Stimulated activated CD4-positive, alpha-beta T cell treated with anti-CD3 and anti-CD28 coated beads, TNF-alpha, amount 100 ng/mL, for 1 hour (primary cell): ENCODE measurements at places on chromosomes 13 and 19.

DNA sequence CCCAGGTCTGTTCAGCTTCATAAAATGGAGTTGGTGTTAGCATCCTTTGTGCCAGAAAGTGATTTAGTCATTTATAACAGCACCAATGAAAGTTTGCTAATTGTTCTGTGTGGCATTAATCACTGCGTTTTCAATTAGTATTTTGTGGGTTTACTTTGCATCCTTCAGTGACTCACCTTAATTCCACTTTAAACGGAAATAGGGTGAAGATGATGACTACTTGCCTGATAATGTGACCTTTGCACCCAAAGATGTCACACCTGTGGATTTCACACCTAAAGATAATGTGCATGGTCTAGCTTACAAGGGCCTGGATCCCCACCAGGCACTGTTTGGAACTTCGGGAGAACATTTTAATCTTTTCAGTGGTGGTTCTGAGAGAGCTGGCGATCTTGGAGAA, 15.0 kb downstream of the GPATCH1 start:
- DNase-seq = no peak

- no peak for DNase-seq
Observed at GRCh38 chr13:94917824-94918223, 205.5 kb upstream of the SOX21 start.

DNA sequence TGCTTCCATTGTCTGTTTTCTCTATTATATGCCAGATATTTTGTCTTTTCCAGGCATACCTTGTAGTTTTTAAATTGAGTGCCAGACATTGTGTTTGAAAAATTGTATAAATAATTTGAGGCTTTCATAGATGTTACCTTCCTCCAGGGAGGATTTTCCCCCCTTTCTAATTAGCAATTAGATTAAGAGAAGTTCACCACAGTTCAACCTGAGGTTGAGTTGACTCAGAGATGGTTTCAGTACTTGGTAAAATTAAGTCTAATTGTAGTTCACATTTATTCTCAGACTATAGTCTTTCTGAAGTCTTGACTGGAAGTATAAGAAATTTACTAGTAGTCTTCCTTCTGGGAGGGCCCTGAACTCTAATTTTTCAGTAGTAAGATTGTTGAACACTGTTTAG, 104.1 kb upstream of the SCEL start:
- DNase-seq = no peak

DNA sequence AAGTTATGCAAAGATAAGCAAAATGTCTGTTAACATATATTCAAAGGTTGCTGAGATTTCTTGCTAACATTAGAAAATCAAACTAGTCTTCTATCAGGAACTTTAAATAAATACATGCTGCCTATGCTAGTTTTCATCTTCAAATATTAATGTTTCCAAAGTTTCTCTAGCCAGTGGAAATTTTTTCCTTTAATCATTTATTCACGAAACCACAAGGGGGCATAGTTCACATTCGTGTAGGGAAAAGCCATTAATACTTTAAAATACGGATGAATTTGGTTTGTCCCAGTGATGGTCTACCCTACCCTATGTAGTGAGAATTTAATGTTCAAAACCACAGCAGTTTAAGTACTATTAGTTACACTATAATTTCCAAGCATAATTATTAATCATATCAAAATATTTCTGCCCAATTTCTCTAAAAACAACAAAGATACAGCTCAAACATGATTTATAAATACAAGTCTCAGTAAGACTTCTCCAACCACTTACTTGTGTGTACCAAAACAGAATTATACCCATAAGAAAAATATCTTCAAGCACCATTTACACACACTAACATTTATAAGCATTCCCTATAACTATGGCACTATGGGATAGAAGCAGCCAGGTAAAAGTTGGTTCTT, 16.2 kb downstream of the NUFIP1 start:
- DNase-seq = no peak

- DNase-seq = no peak
Observed at GRCh38 chr19:43597876-43598275, 1.5 kb downstream of the ZNF576 start.

GRCh38 chr13:43002021-43002420, 10.0 kb upstream of the EPSTI1 start:
- DNase-seq = no peak

GRCh38 chr13:91313103-91313502, 34.4 kb upstream of the MIR17HG start:
- DNase-seq = no peak

DNA sequence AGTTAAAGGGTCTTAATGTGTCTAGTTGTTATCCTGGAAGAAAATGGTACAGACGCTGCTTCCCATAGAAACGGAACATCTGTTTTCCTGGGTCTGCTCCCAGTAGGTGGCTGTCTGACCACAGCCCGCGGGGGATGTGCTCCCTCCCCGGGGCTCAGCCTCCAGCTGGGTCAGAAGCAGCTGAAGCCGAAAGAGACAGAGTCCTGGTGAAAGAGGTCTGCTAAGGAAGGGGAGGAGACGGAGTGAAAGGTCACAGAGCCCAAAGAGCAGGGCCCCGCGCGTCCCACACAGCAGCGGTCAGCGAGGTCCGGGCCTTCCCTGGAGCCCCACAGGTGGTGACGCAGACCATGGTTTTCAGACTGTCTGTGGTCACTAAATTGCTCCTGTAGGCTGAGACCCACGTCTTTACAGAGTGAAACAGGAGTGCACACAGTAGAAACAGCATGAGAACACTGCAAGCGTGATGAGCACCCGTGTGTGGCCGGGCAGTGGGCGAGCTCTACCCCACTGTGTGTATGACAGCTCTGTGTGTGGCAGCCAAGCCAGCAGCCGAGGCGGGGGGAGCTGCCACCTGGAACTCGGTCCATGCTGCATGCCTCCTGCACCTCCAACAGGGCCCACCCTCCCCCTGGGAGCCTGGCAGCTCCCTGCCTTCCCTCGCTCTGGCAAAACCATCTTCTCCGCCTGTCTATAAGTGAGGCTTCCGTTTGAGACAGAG, 52.0 kb upstream of the C13orf46 start:
- no peak for DNase-seq

GRCh38 chr19:13707915-13708314, 56.4 kb upstream of the MRI1 start:
- DNase-seq = no peak

DNA sequence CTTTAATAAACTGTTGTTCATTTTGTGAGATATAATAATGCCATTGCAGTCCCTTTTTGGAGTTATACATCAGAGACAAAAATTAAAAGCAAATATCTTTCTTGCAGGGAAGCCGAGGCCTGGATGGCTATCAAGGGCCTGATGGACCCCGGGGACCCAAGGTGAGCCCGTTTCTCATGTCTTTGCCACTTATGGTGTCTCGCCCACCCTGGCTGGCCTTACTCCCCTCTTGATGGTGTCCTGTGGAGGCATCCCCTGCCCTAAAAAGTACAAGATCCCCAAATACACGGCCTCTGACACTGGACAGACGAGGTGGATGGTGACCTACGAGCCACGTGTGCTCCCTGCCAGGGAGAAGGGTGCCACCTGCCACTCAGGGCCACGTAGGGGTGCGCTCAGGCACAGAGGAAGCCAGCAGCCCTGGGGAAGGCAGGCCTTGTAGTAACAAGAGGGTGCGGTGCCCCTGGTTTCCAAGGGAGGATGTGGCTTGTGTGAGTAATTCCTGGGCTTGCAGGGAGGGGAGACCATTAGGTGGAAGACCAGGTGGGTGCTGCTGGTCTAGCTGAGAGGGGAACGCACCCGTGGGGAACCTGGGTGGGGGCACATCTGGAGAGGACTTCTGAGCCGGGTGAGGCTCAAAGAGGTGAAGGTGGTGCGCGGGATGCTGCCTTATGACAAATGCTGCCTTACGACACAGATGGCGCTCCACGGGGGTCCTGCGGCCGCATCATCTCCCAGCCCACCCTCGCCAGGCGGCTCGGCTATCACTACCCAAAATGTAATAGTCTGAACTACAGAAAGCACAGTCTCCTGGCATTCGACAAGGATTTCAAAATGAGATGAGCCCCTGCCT, 115.6 kb downstream of the RAB20 start:
- no peak for DNase-seq

- no peak for DNase-seq
Observed at GRCh38 chr19:482186-483041, 13.9 kb upstream of the MADCAM1 start.

GRCh38 chr13:21008026-21008425, 53.4 kb downstream of the LATS2 start:
- DNase-seq = no peak

DNA sequence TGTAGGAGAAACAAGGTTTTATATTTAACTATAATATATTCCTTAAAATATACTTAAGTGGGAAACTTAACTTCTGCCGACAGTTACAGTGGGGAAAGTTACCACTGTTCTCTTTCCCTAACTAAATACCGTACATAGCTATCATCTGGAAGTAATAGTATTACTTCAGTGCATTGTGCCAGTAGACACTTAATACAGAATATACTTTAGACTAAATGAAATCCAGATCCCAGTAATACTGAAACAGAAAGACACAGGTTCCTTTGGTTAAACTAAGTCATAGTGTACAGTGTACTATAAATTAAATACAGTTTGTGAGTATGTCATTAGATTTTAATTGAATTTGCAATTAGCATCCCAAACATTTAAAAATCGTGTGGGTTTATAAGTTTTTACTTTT, 107.5 kb downstream of the PCCA start:
- no peak for DNase-seq

- DNase-seq = no peak
Observed at GRCh38 chr19:47507924-47508553, 6.8 kb downstream of the NAPA start.

DNA sequence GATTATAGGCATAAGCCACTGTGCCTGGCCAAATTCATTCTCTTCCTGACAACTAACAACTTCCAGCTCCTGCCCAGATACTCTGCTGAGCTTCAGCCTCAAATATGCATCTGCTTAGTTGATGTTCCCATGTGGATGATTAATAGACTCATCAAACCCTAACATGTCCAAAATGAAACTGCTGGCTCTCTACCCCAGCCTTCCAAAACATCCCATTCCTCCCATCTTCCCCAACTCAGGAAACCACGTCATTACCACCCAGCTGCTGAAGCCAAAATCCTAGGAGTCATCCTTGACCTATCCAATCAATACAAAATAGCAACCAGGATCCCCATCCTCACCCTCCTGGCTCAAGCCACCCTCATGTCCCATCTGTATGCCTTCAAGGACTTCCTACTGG, 20.9 kb downstream of the POU2F2 start:
- no peak for DNase-seq

- no peak for DNase-seq
Observed at GRCh38 chr19:33416307-33417215, 43.1 kb downstream of the CEBPG start.

DNA sequence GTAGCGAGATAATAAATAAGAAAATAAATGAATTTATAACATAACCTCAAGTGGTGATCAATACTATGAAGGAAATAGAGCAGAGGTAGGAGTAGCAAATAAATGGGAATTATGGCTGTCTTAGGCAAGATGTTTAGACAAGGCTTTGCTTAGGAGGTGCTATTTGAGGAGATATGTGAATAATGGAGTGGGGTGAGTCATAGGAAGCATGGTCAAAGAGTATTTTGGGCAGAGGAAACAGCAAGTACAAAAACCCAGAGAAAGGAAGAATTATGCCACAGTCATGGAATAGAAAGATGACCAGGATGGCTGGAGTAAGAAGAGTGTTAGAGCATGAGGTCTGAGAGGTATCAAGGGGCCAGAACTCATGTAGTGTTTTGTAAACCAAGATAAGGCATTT, 33.6 kb upstream of the LPAR6 start:
- DNase-seq = no peak

DNA sequence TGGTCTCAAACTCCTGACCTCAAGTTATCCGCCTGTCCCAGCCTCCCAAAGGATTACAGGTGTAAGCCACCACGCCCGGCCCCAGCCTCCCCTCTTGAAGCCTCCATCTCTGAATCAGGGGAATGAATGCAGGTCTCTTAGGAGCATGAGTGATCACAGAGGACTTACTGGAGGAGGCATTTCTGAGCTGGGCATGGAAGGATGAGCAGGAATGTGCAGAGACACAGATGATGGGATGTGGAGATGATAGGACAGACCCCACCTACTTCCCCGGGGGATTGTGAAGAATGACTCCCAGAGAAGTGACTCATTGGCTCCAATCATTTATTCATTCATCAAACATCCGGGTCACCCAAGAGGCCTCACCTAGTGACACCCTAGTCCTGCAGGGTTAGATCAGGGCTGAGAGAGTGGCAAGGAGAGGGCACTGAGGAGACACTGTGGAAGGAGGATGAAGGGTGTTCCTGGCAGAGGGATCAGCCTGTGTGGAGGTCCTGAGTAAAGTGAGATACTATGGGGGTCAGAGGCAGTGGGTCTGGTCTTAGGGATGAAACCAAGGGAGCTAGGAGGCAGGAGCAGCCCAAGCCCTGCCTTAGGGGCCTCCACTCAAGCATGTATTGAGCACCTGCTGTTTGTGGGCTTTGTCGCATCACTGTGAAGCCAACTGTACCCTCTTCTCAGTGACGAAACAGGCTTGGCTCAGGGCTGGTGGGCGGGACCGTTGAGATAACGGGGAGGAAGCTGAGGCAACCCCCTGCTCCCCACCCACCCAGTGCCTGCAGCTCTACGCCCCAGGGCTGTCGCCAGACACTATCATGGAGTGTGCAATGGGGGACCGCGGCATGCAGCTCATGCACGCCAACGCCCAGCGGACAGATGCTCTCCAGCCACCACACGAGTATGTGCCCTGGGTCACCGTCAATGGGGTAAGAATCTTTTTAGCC, 3.0 kb downstream of the IFI30 start:
- no peak for DNase-seq

DNA sequence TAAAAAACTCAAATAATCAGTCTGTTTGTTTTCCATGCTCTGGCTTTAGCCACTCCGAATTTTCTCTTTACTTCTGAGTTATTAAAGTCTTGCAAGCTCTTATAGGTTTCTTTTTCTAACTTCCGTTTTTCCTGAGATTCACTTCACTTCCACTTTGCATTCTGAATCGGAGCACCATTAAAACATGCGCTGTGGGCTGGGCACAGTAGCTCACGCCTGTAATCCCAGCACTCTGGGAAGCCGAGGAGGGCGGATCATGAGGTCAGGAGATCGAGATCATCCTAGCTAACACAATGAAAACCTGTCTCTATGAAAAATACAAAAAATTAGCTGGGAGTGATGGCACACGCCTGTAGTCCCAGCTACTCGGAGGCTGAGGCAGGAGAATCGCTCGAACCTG, 357.9 kb downstream of the SLITRK6 start:
- DNase-seq = no peak
